Lower lobe of right lung (tissue), 2 donors: ENCODE measurements at places on chromosomes 4 and X. TPM values are rescaled to one million over a fixed set of nuclear protein-coding genes. Genes with fewer than 3 reads are reported as not detected.

DNA sequence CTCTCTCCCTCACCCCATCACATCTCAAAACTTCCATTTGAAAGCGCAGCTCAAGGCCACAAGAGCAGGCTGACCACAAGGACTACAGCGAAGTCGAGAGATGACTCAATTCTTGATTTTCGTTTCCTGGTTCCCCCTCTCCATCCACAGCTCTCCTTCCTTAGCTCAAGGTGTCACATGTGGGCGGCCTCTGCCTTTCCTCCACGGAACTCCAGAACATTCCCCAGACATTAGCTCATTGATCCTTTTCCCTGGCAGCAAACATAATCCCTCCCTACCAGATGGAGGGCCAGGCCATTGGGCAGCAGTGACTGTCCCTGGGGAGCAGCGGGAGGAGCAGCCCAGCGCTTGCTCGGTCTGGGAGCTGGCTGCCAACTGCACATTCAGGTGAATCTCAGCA is 56.3 kb downstream of the CCDC149 start:
- DNase-seq, result no peak

- no peak for DNase-seq
Observed at GRCh38 chr4:143667461-143667860, 33.0 kb downstream of the FREM3 start.

GRCh38 chr4:88965053-88965452 is 91.9 kb downstream of the FAM13A start:
- DNase-seq, result no peak

GRCh38 chr4:124573056-124573455 is 139.5 kb downstream of the ANKRD50 start:
- DNase-seq, result no peak

PABPC5 gene
- total RNA-seq, result 1.6 TPM
